ENCODE measurements at places on chromosomes 5 and 9. TPM values are rescaled to one million over a fixed set of nuclear protein-coding genes. Genes with fewer than 3 reads are reported as not detected.

DNA sequence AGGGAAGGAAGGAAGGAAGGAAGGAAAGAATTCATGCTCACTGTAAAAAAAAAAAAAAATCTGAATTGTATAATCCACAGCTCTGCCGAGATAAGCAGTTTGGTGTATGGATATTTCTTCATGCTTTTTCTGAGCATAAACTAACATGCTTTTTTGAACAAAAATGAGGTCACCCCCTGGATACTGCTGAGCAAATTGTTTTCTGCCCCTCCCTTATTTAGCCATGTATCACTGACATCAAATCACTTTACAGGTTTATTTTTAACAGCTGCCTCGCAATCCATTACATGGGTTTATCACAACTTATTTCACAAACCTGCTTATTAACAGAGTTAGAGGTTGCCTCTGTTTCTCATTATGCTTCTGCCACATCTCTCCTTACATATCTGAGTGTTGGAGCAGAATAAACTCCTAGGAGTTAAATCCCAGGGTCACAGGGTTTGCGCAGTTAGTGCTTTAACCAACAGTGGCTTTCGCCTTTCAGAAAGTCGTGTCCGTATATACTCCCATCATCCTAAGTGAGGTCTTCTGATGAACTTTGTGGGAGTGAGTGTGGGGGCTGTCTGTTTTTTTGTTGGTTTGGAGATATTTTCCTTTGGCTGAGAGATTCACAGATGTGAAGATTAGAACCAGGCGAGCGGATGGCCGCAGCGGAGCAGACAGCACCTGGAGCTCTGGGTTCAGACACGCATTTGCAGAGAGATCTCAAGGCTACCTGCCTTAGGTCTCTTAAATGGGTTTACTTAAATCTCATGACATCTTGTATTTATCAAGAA is 57.7 kb downstream of the AK8 start:
- DNase-seq, result no peak

DNA sequence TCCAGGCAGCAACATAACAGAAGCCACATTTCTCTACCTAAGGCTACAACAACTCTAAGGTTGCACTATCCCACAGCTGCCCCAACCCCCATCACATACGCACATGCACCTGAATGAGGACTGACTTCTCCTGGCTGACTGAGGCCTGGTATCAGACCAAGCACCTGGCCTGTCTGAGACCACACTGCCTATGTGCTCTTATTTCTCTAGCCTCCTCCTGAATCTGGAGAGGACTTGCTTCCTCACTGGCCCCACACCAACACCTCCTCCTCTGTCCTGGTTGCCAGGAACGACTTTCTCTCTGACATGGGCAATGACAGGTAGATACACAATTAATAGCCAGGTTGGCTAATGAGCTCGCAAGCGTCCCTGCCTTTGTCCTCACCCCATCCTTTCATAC is 14.9 kb upstream of the VDAC1 start:
- no peak for DNase-seq

DNA sequence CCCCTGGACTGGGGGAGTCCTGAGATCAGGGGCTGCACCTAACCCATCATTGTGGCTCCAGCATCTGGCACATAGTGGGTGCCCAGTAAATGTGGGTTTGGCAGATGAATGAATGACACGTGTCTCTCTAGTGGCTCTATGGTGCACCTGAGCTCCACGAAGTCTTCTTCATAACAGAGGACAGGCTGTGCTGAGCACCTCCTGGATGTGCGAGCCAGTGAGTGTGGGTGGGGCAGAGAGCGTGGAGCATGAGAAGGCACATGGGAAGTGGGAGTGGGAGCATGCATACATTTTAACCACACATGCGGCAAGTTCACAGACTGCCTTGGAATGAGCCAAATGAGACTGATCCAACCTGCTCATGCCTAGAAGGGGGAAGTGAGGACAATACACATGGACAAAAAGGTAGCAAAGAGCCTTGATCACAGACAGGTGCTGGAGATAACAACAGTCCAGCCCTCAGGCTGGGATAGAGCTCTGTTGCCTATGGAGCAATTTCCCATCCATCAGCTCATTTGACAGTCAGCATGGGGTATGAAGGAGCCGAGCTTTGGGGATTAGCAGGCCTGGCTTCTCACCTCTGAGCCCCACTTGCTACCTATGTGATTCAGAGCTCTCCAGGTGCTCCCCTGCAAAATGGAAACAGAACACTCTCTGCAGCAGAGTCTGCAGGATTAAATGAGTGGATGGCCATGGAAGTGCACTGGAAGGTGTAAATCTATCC is 76.2 kb upstream of the TBC1D2 start:
- DNase-seq, result no peak

DNA sequence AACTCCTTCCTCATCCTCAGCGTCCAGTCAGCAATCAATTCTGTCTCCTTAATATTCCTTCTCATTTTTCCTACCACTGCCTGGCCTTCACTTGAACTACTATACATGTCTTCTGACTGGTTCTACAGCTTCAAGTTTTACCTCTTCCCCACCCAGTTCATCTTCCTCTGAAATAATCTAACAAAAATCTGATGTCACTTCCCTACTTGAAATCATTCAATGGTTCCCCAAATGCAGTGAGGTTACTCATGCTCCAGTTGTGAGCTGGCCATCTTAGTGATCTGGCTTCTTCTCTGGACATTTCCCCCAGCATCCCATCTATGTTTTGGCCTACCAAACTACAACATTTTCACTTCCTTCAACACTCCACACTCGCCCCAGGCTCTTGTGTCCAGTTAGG is 14.9 kb upstream of the TMEM267 start:
- DNase-seq, result no peak

- DNase-seq, result no peak
These were observed 440 bp downstream of the ANXA2R start for GRCh38 chr5:43039471-43040286.

DNA sequence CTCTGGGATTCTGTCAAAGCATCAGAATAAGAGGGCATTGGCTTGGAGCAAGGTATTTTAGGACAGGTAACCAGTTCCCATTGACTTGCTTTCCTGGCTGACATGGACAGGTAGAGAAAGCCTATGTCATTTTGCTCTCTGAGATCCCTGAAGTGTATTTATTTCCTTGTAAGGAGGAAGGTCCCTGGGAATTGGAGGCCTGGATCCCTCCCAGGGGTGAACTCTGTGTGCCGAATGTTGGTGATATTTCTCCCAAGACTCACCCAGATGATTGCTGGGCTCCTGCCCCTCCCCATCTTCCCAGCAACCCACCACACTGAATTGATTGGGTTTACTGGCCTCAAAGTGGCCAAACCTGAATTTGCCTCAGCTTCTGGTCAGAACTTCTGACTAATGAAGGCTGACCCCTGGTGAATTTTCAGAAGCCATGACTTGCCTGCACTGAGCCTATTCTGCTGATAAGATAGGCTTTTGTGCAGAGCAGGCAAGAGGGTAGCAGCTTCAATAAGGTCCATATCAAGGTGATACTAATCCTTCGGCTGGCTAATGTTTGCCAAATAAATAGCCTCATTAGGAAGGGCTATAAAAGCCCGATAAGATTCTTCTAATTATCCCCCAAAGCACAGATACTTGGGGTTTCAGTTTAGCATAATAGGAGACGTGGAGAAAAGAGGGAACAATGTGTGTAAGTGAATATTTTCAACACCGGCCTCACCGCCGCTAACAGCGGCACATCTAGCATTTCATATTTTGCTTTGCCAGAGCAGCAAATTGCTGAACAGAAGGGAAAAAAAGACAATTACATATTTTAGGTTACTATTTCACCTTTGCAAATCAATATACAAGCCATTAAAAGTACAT is 152.9 kb upstream of the PITX1 start:
- DNase-seq, result no peak

DNA sequence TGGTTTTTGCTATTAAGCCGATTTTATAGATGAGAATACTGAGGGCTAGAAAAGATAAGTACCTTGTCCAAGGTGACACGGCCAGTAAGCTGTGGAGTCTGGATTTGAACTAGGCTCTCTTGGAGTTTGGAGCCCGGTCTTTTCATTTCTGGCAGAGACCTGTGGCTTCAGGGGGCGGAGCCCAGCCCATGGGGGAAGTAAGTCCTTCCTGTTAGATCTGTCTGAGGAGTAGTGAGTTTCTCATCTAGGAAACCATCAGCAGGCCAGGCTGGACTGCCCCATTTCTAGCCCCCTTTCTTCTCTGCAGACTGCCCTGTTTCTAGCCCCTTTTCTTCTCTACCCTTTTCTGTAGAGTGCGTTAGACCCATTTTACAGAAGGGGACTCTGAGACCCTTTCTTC is 521 bp upstream of the PTGS1 start:
- no peak for DNase-seq

DNA sequence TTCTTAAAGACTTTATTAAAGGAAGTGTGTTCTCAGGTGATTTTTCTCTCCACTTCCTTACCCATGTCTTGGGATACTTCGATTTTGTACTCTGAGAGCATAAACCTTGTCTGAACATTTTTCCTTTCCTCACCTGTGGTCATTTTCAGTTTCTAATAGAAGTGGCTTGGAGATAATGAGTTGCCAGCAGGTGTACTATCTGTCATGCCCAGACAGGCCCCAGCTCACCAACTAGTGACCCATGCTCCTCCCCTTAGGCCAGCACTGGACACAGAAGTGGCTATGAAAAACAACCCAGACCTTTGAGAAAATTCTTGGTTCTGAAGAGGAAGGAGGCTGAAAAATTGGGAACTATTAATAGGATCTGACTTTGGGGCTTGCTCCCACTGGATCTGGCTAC is 49.2 kb upstream of the SMIM32 start:
- no peak for DNase-seq

GRCh38 chr9:99601571-99602111 is 220.0 kb upstream of the NR4A3 start:
- DNase-seq, result peak; percentile 44

DNA sequence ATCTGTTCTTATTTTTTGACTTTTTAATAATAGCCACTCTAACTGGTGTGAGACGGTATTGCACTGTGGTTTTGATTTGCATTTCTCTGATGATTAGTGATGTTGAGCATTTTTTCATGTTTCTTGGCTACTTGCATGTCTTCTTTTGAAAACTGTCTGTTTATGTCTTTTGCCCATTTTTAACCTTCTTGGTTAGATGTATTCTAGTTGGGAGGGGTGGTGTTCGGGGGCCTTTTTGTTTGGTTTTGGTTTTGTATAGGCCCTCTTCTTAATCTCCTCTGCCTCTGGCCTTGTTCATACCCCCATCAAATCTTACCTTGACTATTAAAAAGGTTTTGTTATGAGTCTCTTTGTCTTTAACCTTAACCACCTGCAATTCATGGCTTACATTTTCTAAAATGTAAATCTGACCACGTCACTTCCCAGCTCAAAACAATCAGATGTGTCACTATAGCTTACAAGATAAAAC is 107.8 kb upstream of the NR4A3 start:
- no peak for DNase-seq

DNA sequence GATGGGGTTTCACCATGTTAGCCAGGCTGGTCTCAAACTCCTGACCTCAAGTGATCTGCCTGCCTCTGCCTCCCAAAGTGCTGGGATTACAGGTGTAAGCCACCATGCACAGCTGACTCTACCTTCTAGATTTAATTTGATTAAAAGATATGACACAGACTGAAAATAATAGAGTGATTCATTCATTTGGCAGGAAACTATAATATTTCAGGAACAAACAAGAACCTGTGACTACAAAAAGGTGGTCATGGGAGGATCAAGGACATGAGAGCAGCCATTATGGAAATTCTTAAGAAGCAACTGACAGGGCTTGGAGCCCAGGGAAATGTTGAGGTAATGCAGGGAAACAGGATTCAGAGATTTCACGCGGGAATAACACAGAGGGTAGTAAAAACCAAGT is 265.5 kb upstream of the DAP start:
- no peak for DNase-seq

DNA sequence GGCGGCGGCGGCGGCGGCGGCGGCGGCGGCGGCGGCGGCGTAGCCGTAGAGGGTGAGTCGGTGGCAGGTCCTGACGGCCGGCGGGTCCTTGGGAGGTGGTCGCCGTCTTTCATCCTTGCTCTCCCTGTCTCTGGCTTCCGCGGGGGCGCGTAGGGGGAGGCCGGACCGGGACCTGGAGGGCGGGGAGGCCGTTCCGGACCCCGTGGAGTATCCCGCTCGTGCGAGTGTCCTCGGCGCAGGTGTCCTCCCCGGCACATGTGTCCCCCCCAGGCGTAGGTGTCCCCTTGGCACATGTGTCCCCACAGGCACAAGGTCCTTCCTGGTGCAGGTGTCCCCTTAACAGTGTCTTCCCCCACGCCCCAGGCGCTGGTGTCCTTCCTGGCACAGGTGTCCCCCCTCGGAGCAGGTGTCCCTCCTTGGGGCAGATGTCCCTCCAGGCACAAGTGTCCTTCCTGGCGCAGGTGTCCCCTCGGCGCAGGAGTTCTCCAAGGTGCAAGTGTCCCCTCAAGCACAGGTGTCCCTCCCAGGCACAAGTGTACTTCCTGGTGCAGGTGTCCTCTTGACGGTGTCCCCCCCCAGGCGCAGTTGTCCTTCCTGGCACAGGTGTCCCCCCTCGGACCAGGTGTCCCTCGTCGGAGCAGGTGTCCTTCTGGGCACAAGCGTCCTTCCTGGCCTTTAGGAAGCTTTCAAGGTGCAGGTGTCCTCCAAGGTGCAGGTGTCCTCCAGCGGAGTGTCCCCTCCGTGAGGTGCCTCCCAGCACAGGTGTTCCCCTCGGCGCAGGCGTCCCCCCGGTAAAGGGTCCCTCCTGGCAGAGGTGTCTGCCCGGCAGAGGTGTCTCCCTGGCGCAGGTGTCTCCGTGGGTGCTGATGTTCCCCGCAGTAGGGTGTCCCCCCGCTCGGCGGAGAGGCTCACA is 519 bp downstream of the EXOC3 start:
- no peak for DNase-seq

DNA sequence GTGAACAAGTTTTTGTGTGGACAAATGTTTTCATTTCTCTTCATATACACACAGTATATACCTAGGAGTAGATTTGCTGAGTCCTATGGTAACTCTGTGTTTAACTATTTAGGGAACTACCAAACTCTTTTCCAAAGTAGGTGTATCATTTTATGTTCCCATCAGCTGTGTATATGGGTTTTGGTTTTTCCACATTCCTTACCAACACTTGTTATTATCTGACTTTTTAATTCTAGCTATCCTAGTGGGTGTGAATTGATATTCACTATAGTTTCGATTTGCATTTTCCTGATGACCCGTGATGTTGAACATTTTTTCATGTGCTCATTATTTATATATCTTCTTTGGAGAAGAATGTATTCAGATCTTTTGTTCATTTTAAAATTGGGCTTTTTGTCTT is 3.7 kb downstream of the RGS3 start:
- no peak for DNase-seq

DNA sequence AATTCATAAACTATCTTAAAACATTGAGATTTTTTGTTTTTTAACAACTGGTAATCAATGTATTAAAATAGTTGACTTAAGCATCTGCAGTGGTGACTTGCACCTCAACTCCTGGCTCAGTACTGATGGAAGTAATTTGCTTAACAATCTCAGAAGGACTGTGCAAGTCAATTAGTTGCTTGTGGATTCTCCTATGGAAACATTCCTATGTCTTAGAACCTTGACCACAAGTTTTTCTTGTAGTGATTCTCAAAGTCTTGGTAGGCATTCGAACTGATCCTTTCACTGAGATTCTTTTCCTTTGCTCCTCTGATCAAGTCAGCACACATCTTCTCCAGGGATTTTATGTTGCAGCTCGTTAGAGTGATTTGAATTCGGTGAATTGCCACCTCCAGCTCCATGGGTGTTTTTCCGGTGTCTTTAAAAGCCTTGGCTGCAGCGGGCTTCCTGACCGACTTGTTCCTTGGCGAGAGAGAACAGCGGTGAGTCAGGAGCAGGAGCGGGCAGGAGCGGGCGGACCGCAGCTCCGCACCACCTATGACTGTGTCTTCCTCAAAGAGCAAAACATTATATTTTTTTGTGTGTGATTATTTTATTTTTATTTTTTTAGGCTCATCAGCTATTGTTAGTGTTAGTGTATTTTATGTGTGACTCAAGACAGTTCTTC is 21.1 kb downstream of the HMGXB3 start:
- DNase-seq, result no peak

The PTGR1 gene
- polyA plus RNA-seq, result 263 TPM

The PGGT1B gene
- polyA plus RNA-seq, result 25.8 TPM

The NEUROG1 gene
- polyA plus RNA-seq, result not detected

All from left renal pelvis (tissue), 4 donors.